Left lung (tissue), 14 donors: ENCODE measurements at places on chromosomes 13 and 19. TPM values are rescaled to one million over a fixed set of nuclear protein-coding genes. Genes with fewer than 3 reads are reported as not detected.

C5AR2 gene
- 3.4 TPM for total RNA-seq

NKG7 gene
- total RNA-seq, result 15.2 TPM

CLEC17A gene
- not detected for total RNA-seq

GEMIN7 gene
- total RNA-seq, result 20.9 TPM

VAV1 gene
- 11.5 TPM for total RNA-seq

PPM1N gene
- 2.1 TPM for total RNA-seq

ZNF491 gene
- total RNA-seq, result 2.0 TPM

KRTDAP gene
- not detected for total RNA-seq

CDC42EP5 gene
- total RNA-seq, result 29.8 TPM

RGCC gene
- 173 TPM for total RNA-seq

PTH2 gene
- not detected for total RNA-seq

TMEM150B gene
- 13.3 TPM for total RNA-seq

ZNF546 gene
- 5.4 TPM for total RNA-seq

IZUMO4 gene
- total RNA-seq, result 2.6 TPM

CBY2 gene
- total RNA-seq, result not detected

GFY gene
- not detected for total RNA-seq

SHANK1 gene
- total RNA-seq, result 1.4 TPM

FFAR3 gene
- total RNA-seq, result not detected

ZNF28 gene
- total RNA-seq, result 24.4 TPM

KIR2DL4 gene
- not detected for total RNA-seq

ETV2 gene
- total RNA-seq, result 0.79 TPM

IGFL1 gene
- 0.35 TPM for total RNA-seq

VSIG10L gene
- 3.5 TPM for total RNA-seq

KLK1 gene
- 0.76 TPM for total RNA-seq

ZNF560 gene
- 0.15 TPM for total RNA-seq
